ENCODE measurements at places on chromosomes 1 and 21.
A peak's percentile ranks its signal among the peaks of the same experiment; 100 is the strongest.

GRCh38 chr1:183394435-183394834 lies 23.7 kb downstream of the NMNAT2 start:
- no peak for DNase-seq

- DNase-seq: no peak
Observed at GRCh38 chr1:116850436-116850835, 59.3 kb upstream of the PTGFRN start.

DNA sequence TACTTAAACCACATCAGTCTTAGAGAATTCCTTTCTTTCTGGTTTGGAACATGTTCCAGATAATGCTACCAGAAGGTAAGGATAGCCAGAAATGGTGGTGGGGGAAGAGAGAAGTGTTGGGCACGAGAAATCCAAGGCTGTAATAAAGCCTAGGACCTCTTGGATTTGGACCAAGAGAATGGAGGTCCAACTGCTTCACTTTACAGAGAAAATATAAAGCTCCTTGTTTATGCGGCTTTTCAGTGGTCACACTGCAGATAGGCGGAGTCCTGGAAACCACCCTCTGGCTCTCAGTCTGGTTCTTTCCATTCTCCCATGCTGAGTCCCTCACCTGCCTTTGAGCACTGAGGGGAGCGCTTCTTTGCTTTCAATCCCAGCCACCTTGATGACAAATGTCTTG lies 87.8 kb downstream of the ADCY10 start:
- no peak for DNase-seq

GRCh38 chr1:186618401-186619170 lies 61.6 kb downstream of the PTGS2 start:
- peak; percentile 48 for DNase-seq

GRCh38 chr1:230401763-230402294 lies 24.3 kb downstream of the PGBD5 start:
- DNase-seq: no peak

- no peak for DNase-seq
Observed at GRCh38 chr1:205294175-205294917, 27.2 kb downstream of the NUAK2 start.

GRCh38 chr1:223642237-223642636 lies 23.3 kb downstream of the CAPN8 start:
- DNase-seq: no peak

DNA sequence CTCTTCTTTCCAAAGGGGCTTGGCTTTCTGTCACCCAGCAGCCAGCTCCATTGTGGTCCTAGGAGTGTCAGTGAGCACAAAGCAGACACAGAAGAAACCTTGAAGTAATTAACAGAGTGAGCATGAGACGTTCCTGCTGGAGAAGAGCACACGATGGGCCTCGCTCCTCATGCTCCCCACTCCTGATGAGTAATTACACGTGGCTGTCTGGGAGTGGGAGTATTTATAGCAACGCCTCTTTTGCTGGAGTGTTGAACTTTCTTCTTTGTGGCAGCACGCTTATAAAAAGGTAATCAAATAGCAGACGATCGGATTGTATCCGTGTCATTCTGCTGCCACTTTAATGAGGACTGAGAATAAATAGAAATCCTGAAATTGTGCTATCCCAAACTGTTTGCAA lies 185.8 kb downstream of the CAMTA1 start:
- no peak for DNase-seq

DNA sequence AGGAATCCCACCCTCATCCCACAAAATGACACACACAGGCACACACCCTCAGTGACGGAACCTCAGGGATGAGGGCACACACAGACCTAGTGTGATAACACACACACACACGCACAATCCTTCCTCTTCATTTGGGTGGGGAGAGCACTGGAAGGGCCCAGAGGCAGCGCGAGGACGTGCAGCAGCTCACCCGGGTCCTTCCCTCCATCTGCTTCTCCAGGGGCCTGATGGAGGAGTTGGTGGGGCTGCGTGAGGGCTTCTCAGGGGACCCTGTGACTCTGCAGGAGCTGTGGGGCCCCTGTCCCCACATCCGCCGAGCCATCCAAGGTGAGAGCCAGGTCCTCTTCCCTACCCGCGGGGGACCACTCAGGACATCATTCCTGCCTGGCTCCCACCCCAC lies 557 bp downstream of the CLCNKA start:
- no peak for DNase-seq

DNA sequence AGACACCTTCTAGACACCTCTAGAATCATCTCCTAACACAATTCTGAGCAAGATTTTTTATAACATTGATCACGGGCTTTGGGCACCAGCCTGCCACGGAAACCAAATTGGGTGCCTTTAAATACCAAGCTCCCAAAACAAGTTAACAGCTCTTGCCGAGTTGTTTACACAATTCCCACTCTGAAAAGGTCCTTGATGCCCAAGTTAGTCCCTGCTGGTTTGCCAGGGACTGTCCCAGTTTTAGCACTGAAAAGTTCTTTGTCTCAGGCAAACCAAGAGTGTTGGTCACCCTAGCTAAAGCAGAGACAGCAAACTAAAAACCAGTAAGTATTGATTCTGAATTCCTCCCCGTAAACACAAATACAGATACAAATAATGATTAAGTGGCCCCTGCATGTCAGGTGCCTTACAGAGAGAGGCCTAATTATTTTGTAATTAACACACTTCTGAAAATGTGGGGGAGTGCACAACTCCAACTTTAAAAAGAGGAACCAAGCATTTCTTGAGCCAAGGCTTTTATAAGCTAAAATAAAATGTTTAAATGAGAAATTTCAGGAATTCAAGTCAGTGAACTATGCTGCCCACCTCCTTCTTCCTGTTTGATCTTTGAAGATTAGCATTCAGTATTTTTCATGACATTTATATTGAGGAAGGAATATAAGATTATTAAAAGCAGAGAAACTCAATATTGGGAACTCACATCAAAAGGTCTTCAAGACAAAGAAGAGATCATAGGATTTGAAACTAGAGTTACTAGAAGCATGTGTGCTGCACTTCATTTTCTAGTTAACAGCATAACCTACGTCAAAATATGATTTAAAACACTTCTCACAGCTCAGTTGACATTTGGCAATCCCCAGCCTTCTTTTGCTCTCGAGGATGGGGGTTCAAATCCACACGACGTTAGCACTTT lies 9.0 kb upstream of the UBE2U start:
- DNase-seq: no peak

GRCh38 chr1:66434096-66434495 lies 99.9 kb upstream of the SGIP1 start:
- DNase-seq: no peak

GRCh38 chr1:52567943-52568342 lies 15.1 kb upstream of the TUT4 start:
- no peak for DNase-seq

GRCh38 chr1:56573311-56573710 lies 6.1 kb downstream of the PLPP3 start:
- DNase-seq: no peak

DNA sequence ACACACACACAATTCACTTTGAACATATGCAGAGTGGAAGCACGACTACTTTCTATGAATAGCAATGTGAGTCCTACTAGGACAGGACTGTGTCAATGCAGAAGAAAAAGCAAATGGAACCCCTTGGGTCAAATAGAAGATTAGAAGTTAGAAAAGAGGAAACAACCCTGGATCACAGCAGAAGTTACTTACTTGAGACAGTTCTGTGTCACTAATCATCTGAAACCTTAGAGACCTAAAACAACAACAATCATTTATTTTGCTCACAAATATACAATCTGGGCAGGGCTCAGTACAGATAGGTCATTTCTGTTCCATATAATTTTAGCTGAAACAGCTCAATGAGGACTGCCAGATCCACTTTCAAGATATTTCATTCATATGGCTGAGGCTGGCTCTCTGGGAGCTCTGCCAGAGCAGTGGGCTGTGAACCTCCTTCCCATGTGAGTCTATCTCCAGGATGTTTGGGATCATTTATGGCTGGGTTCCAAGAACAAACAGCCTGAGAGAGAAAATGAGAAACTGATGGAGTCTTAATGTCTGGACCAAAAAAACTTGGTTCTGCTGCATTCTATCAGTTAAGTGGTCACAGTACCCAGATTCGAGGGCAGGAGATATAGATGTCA lies 42.5 kb upstream of the IL10 start:
- DNase-seq: no peak

- DNase-seq: no peak
Observed at GRCh38 chr1:2240270-2241156, 12.4 kb downstream of the SKI start.

DNA sequence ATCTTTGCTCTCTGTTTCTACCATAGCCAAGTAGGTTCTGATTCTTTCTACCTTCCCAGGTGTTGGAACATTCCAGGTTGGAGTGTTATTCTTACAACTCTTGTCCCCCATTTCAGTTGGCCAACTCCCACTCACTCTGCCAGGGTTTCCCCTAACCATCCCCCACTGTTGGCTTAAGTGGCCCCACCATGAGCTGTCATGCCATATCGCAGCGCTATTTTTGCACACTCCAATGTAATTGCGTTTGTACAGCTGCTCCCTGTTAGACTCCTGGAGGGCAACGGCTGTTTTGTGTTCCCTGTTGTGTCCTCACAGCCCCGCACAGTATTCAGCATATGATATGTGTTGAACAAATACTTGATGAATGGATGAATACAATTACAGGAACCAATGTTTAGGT lies 117.7 kb upstream of the ETS2 start:
- DNase-seq: no peak

- DNase-seq: no peak
Observed at GRCh38 chr1:90074137-90074536, 79.2 kb downstream of the ZNF326 start.

DNA sequence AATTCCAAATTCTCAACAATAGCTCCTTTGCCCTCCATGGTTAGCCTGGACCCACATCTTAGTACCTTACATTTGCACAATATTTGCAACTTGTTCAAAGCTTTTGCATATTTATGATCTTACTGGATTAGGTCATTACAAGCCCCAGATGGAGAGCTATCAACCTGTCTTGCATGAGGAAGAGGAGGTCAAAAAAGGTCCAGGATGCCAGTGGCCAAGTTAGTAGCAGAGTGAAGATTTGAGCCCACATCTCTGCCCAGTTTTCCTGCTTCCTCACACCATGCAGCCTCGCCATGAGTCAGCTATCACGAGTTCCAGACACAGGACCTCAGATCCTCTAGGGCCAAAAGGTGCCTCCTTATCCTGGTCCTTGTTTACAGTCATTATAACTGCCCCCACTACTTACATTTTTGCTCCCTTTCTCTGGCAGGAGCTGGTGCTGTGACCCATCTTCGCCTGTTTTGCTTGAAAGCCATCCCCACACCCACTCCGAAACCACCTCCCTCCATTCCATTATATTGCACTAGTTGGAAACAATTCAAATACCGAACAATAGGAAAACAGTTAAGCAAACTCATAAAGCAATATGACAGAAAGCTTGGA lies 5.0 kb upstream of the AHCYL1 start:
- DNase-seq: no peak

GRCh38 chr1:54250670-54251069 lies 50.7 kb downstream of the MRPL37 start:
- no peak for DNase-seq

- no peak for DNase-seq
Observed at GRCh38 chr1:33140153-33141149, 41.4 kb downstream of the TRIM62 start.

DNA sequence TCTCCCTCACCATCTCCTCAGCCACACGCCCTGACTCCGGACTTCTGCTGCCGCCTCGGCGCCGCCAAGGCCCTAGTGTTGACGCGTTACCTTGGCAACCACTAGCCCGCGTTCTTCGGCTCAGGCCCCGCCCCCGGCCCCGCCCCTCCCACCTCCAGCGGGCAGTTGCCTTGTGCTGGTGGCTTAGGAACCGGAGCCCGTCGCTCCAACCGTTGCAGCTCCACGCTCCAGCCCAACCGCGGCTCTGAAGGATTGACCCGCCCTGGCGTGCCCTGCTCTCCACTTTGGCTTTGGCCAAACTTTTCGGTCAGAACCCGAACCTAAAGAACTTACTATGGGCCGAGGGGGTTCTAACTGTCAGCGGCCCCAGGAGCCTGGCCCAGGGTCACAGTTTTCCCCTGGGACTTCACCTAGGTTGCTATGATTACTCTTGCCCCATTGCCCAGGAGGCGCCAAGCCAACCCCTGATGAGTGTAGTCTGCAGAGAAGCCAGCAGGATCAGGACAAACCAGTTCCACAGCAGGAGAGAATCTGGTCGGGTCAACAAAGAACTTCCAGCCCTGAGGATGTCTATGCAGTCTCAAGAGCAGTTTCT lies at the start of gene CFAP45:
Gene CFAP45 (minus strand): TSS at position 80 of the 595 bp plus-strand sequence. CDS start 67 bp downstream, at position 13.
- no peak for DNase-seq

- no peak for DNase-seq
Observed at GRCh38 chr1:29754573-29755375, 518.5 kb downstream of the PTPRU start.

DNA sequence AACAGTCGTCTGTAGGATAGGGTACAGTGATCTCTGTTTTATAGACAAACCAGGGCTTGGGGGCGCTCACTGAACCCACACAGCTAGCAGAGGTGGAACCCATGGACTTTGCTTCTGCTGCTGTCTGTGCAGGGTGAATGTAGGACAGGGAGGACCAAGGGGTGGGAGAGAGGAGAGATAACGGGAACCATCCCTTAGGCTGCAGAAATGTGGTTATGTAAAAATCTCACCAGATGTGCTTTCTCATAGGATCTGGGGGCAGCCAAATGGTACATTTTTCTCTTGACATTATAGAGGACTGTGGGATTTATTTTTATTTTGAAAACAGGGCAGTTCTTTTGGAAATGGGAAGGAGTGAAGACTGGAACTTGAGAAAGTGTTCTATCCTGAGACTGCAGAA lies 8.7 kb downstream of the NFASC start:
- no peak for DNase-seq

DNA sequence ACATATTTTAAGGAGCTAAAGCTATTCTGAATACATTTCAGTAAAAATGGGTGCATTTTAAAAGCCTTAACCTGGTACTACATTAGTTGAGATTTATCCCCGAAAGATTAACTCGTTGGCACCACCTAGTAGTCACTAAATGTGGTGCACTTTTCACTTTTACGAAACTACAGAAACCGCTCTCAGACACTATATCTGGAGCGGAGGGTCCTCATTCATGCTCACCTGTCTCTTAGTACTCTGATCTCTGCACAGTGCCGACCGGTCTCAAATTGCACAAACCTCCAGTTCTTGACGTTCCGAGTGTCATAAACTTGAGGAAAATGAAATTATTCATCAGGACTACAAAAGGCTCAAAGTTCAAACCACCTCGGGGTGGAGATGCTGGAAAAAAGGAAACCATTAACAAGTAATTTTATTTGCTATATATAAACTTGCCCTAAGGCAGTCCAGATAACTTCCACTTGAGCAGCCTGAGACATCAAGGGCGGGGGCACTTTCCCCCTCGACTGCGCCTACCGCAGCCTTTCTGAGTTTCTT lies 722 bp downstream of the LZIC start:
- no peak for DNase-seq

DNA sequence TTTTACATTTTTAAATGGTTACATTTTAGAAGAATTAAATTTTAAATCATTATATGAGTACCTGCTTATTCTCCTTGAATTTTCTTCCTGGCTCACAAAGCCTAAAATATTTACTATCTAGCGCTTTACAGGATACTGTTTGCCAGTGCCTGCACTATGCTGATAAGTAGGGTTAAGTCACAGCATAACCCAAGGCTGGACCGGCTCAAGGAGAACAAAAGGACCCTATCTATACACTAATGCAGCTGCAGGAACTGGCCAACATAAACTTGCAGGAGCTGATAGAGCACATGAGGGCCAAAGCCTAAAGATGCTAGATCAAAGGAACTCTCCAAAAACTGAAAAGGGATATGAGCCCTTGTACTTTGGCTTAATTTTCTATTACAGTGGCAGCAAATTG lies 1086.9 kb upstream of the TMPRSS15 start:
- DNase-seq: no peak

- DNase-seq: no peak
Observed at GRCh38 chr1:184910691-184911091, 63.6 kb downstream of the NIBAN1 start.

GRCh38 chr21:38334866-38335265 lies 78.1 kb downstream of the KCNJ15 start:
- DNase-seq: no peak

Measured in activated T-cell treated with anti-CD3 and anti-CD28 coated beads, Interleukin-2, amount 50 U/mL, for 24 hours (primary cell).